ENCODE measurements at places on chromosomes 2 and 18.

DNA sequence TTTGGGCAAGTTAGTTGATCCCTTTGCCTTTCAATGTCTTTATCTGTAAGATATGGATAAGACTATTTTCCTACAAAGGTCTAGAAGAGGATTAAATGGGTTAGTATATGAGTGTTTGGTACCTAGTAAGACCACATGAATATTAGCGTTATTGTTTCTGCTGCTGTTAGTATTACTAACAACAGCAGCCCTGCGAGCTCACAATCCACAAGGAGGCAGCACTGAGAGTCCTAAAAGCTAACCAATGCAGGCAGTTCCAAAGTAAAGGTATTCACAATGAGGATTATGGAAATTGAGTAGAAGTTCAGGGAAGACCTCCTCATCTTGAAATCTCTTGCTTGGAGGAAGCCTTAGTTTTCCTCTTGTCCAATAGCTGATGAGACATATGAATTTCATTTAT, 248.9 kb downstream of the TDRD15 start:
- peak; percentile 57 for DNase-seq

GRCh38 chr2:12636837-12637581, 79.7 kb upstream of the TRIB2 start:
- DNase-seq, result peak; percentile 27

DNA sequence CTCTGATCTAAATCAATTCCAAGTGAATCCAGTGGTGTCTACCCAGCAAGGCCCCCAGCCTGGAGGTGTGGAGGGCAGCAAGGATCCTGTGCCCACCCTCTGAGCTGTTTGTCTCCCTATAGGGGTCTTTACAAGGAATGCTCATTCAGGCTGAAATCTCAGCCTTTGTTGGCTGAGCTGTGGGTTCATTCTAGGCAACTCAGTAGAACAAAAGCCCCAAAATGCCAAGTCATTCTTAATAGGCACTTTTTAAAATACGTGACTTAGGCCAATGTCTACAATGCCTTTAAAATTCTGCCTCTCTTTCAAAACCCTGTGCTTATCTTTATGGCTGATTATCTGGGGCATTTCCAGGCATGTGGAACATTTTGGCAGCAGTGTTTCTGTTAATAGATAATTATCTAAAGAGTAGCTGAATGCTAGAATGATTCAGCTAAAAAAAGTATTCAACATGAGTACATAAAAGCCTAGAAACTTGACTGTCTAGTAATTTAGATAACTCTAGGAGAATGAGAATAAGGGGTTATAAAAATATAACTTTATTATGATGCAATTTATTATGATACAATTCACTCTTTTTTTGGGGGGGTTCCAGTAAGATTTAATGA, 7.4 kb downstream of the UGT1A6 start:
- peak; percentile 53 for DNase-seq

DNA sequence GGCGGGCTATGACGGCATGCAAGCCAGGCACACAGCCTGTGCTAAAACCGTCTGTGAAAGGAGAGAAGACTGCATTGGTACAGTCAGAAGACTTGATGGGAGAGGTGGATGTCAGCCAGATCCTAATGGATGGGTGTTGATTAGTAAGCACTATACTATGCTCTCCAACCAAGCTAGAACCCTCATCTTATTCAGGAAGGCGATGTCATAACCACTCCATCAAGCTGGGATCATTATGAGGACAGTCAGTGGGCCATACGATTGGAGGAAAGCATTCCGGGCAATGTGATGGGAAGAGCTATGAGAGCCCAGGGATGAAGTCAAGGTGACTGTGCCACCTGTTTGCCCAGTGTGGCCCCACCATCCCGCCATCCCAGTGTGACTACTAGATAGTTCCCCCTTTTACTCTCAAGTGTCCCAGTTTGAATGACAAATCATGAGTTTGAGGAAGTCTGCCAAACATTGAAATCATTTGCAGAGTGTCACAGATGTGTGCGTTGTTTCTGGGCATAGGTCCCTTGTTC, 66.4 kb downstream of the MRPS9 start:
- DNase-seq, result no peak

DNA sequence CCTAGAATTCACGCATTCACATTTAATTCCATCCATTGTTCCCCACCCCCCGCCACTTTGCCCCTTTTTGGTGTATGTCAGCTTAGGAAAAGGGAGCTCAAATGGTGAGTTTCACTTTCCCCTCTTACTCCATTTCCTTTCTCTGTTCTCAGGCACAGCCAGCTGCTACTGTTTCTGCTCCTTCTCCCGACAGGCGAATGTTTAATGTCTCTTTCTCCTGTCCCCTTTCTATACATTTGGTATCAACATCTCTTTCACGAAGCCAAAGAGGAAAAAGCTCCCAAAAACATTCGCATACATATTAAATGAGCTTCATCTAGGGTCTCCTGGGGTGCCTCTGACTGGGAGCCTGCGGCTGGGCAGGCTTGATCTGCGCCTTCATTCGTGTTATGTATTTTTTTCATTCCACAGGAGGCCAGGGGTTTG, 124.2 kb upstream of the SATB2 start:
- DNase-seq, result peak; percentile 29

- peak; percentile 90 for DNase-seq
Observed at GRCh38 chr18:51342815-51343214, 145.3 kb upstream of the MEX3C start.

DNA sequence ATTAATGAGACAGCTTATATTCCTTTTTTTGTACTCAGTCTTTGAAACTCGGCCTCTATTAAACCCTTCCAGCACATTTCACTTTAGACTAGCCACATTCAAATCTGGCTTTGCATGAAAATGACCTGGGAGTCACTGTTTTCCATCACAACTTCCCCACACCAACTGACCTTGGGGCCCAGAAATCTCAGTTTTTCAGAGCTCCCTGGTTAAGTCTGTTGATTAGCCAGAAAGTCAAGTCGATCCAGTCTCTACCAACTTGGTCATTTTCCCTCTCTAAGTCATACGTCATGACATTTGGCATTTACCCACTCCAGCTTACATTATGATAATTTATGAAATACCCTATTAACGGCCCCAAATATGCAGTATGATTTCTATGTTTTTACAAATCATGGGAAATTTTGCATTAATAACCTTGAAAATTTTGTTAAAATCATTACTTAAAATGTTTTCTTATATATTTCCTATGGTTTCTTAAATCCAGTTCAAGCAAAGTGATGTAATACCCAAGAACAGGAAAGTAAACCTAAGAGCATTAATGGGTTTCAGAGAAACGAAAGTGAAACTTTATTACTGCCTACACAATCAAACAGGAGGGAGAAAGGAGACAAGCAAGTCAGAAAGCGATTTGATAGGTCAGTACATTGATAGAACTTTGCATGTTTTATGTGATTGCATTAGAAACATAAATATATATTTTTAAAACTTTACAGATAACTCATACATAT, 77.1 kb downstream of the SPATS2L start:
- DNase-seq, result peak; percentile 88

DNA sequence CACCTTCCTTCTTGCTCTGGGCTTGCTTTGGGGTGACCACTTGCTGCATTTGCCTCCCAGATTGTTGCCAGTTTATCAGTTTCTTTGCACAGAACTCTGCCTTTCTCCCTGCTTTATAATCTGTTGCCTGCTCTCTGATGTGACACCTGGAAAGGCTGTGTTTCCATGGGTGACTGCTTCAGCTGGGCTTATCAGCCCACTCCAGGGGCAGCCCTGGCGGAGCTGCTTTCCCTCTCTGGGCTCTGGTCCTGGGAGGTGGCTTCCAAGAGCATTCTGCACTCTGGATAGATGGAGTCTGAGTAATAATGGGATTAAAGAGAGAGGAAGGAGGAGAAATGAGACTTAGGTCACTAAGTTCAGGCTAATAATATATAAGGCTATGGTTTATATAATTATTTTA, 352.7 kb downstream of the TSN start:
- DNase-seq, result no peak

DNA sequence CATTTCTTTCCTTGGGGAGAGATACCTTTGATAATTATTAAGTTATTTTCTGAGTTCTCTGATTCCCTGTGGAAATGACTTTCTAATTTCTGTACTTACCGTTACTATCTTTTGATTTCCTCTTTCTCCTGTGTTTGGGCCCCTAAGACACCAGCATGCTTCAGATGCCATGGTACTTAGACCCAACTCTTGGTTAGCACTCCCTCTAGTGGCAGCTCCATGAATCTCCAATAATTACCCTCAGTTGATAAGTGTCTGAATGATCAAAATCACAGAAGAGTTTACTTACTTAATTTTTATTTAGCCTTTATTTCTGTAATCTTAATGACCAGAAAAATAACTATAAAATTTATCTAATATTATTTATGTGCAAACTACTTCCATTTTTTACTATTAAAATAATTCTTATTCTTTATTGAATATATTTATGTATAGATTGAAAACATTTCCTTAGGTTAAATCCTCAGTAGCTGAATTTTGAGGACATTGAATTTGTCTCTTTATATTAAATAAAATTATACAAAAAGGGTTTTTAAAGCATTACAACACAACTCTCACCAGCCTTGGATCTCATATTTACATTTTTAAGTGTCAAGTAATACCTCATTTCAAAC, 300.4 kb downstream of the KCNS3 start:
- DNase-seq, result peak; percentile 81

GRCh38 chr2:218145124-218145523, 19.3 kb downstream of the CXCR2 start:
- peak; percentile 71 for DNase-seq

DNA sequence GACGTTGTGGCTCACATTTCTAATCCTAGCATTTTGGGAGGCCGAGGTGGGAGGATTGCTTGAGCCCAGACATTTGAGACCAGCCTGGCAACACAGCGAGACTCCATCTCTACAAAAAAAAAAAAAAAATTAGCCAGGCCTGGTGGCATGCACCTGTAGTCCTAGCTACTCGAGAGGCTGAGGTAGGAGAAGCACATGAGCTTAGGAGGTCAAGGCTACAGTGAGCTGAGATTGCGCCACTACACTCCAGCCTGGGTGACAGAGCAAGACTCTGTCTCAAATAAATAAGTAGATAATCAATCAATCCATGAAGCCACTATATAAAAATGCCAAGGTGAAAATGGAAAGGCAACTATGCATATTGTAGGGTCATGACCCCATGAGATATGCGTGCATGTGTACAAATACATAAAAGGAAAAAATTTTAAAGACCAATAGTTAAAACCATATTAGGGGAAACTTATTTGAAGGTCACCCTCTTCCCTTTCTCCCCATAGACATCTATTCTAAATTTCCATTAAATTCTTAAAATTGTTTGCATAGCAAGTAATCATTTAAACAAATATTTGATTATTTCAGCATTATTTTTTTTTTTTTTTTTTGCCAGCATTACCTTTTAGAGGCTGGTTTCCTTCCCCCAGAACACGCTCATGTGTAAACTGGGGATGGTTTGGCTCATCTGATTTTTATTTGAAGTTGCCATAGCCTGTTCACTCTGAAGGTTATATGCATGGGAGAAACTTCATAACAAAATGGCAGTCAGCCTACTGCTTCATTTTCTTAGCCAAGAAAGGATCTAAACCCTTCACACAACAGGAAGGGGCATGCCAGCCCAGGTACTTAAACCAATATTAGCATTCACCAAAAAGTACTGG, 37.3 kb upstream of the TMEM247 start:
- DNase-seq, result no peak

DNA sequence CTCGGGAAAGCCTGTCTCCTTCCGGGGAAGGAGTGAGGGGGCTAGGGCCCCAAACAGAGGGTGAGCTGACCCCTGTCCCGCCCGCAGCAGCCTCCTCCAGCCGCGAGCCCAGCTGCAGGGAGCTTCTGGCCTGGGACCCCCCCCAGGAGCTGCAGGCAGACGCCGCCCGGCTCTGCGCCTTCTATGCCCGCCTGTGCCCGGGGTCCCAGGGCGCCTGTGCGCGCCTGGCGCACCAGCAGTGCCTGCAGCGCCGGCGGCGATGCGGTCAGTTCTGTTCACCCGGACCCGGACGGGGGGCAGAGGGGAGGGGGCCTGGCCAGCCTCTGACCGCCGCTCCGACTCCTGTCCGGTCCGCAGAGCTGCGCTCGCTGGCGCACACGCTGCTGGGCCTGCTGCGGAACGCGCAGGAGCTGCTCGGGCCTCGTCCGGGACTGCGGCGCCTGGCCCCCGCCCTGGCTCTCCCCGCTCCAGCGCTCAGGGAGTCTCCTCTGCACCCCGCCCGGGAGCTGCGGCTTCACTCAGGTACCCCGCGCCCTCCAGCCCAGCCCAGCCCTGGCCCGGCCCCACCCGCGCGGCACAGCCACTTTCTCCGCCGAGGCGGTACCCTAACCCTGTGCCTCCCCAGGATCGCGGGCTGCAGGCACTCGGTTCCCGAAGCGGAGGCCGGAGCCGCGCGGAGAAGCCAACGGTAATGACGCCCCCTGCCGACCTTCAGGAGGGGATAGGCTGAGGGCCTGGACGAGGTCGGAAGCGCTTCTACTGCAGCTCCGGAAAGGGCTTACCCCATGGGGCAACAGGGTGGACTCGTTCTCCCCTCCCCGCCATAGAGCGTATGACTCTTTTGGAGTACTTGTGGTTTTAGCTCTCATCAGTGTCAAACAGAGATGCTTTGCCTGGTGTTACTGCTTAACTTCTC, 2.0 kb upstream of the CHRND start:
- DNase-seq, result peak; percentile 17

DNA sequence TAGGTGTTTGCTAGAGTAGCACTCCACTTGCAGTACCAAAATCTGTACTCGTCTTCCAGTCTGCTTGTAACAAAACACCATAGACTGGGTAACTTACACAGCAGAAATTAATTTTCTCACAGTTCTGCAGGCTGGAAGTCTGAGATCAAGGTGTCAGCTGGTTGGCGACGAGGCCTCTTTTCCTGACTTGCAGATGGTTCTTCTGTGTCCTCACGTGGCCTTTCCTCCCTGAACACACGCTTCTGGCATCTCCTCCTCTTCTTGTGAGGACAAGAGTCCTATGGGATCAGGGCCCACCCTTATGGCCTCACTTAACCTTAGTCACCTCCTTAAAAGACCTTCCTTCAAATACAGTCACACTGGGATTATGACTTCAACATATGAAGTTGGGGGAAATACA, 493.5 kb upstream of the MYT1L start:
- DNase-seq, result no peak

- no peak for DNase-seq
Observed at GRCh38 chr2:3462493-3463104, 56.7 kb downstream of the ADI1 start.

GRCh38 chr2:86433137-86433536, 8.0 kb upstream of the KDM3A start:
- DNase-seq, result no peak

Data from choroid plexus epithelial cell (primary cell).